Activated CD4-positive, alpha-beta T cell treated with anti-CD3 and anti-CD28 coated beads for 48 hours (primary cell): ENCODE measurements at places on chromosomes 2 and 18.

DNA sequence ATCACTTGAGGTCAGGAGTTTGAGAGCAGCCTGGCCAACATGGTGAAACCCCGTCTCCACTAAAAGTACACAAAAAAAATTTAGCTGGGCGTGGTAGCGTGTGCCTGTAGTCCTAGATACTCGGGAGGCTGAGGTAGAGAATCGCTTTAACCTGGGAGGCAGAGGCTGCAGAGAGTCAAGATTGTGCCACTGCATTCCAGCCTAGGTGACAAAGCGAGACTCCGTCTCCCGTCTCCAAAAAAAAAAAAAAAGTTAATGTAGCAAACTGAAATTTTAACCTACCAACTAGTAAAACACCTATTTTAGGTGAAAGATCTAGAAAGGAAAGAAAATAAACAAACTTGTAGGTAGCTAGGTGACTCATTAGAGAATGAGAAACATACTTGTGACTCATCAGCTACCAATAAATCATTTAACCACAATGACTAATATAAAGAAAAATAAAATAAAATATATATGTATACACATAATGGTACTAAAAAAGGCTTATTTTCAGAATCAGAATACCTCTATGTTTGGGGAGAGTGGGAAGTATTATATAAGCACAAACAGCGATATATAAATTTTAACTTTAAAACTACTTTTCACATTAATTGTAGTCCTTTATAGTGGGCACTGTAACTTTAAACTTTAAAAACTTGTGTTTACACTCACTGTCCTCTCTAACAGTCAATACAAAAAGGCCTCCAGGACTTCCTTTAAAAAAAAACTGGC is 36.6 kb downstream of the DARS1 start:
- peak; percentile 24 for DNase-seq

DNA sequence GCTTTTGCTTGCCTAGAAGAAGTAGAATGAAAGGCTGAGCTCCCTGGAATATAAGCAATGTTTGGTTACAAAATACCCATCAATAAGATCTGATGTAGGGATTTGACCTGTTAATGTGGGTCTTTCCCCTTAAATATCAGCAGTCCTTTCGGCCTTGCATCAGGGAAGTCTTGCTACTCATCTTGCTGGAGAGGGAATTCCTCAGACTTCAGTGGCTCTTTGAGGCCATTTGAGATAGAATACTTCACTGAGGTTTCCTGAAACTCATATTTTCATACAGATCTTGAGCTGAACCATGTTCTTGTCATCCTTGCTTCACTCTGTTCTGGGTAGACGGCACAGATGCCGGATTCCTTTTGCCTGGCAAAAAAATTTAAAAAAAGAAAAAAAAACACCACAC is 3.9 kb downstream of the TWIST2 start:
- no peak for DNase-seq

DNA sequence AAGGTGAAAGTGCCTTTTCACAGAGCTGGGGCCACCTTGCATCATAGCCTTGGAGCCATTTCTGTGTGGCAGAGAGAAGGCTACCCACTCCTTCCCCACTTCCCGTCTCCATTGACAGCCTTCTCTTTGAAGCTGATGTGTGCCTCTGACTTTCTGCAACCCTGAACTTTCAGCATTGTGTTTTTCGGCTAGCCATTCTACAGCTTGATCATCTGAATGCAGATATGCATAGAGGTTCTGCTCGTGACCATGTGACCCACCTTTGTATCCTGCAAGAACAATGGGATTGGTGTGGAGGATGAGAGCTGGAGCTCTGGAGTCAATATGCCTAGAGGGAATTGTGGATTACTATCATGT is 69.1 kb upstream of the KCNE4 start:
- DNase-seq, result no peak

DNA sequence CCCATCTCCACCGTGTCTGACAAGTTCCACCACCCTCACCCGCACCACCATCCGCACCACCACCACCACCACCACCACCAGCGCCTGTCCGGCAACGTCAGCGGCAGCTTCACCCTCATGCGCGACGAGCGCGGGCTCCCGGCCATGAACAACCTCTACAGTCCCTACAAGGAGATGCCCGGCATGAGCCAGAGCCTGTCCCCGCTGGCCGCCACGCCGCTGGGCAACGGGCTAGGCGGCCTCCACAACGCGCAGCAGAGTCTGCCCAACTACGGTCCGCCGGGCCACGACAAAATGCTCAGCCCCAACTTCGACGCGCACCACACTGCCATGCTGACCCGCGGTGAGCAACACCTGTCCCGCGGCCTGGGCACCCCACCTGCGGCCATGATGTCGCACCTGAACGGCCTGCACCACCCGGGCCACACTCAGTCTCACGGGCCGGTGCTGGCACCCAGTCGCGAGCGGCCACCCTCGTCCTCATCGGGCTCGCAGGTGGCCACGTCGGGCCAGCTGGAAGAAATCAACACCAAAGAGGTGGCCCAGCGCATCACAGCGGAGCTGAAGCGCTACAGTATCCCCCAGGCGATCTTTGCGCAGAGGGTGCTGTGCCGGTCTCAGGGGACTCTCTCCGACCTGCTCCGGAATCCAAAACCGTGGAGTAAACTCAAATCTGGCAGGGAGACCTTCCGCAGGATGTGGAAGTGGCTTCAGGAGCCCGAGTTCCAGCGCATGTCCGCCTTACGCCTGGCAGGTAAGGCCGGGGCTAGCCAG is 1.2 kb downstream of the ONECUT2 start:
- no peak for DNase-seq

GRCh38 chr2:168643979-168644378 is 158.5 kb upstream of the NOSTRIN start:
- DNase-seq, result no peak
